Activated B cell treated with CpG ODN at 0.5 μM for 24 hours (primary cell): ENCODE measurements at places on chromosomes 2 and 18.
A peak's percentile ranks its signal among the peaks of the same experiment; 100 is the strongest.

DNA sequence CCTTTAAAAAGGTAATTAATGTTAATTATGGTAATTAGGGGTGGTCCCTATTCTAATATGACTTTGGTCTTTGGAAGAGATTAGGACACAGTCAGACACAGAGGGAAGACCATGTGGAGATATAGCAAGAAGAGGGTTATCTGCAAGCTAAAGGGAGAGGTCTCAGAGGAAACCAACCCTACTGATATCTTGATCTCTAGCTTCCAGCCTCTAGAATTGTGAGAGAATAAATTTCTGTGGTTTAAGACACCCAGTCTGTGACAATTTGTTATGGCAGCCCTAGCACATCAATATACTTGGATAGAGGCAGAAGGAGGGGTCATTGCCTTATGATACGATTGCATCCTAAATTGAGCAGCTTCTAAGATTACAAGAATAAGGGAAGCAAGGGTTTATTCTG, 21.3 kb upstream of the NT5C1B start:
- no peak for DNase-seq

GRCh38 chr18:11946756-11947155, 34.6 kb upstream of the IMPA2 start:
- no peak for DNase-seq

- DNase-seq = no peak
Observed at GRCh38 chr2:100875516-100876230, 55.7 kb downstream of the NPAS2 start.

DNA sequence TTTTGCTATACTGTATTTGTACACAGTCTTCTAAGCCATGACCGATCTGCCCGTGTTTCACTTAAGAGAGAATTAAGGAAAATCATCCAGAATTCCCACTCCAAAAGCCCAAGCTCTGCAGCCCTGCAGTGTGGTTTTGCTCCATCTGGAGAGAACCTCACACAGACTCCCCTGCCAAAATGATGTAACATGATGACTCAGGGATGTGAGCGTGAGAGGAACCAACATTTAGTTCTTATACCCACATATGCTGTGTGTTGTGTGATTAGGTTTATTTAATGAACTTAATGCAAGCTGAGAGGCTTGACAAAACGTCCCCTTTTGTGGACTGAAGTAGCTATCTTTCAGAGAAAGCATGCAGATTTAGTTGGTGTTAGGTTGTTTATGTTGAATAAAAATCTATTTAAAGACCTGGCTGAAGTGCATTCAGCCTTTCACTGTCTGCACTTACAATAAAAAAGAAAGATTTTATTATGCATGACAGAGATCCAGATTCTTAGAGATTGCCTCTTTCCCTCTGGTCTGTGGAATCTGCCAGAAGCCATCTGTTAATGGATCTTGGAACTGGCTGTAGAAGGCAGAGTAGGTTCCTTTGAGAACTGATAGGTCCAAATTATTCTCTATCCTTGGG, 6.3 kb downstream of the RAB12 start:
- no peak for DNase-seq

GRCh38 chr2:46521215-46521683, 41.9 kb downstream of the TMEM247 start:
- no peak for DNase-seq

GRCh38 chr2:217707131-217707611, 295.6 kb downstream of the TNS1 start:
- no peak for DNase-seq

GRCh38 chr2:150783015-150783414, 295.5 kb upstream of the RND3 start:
- no peak for DNase-seq

GRCh38 chr2:145064511-145064910, 544.6 kb upstream of the ZEB2 start:
- no peak for DNase-seq

DNA sequence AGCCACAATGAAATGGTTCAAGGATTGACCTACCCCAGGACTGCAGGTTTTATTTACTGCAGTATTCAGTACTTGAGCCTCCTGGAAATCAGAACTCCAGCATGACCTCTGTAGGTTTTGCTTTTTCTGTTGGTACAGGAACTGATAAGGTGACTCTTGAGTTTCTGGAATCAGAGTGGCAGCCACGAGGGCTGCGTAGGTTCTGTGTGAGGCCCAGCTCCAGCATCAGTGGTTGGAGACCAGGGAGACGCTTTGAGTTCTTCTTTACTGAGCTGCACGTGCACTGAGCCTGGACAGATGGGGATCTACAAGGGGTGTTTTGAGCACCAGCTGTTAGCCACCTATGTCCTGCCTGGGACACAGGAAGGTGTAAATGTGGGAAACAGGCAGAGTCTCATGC, 222.7 kb upstream of the EPAS1 start:
- no peak for DNase-seq

GRCh38 chr2:151989378-151989777, 109.5 kb downstream of the CACNB4 start:
- no peak for DNase-seq

- DNase-seq = no peak
Observed at GRCh38 chr2:114352988-114353387, 89.5 kb upstream of the DPP10 start.

GRCh38 chr2:212387146-212387545, 151.5 kb downstream of the ERBB4 start:
- no peak for DNase-seq

GRCh38 chr2:84879584-84880394, 1.1 kb downstream of the TRABD2A start:
- peak; percentile 44 for DNase-seq

GRCh38 chr2:79861059-79861374, 348.2 kb downstream of the CTNNA2 start:
- DNase-seq = no peak

GRCh38 chr2:47811668-47812067, 28.7 kb downstream of the MSH6 start:
- no peak for DNase-seq

DNA sequence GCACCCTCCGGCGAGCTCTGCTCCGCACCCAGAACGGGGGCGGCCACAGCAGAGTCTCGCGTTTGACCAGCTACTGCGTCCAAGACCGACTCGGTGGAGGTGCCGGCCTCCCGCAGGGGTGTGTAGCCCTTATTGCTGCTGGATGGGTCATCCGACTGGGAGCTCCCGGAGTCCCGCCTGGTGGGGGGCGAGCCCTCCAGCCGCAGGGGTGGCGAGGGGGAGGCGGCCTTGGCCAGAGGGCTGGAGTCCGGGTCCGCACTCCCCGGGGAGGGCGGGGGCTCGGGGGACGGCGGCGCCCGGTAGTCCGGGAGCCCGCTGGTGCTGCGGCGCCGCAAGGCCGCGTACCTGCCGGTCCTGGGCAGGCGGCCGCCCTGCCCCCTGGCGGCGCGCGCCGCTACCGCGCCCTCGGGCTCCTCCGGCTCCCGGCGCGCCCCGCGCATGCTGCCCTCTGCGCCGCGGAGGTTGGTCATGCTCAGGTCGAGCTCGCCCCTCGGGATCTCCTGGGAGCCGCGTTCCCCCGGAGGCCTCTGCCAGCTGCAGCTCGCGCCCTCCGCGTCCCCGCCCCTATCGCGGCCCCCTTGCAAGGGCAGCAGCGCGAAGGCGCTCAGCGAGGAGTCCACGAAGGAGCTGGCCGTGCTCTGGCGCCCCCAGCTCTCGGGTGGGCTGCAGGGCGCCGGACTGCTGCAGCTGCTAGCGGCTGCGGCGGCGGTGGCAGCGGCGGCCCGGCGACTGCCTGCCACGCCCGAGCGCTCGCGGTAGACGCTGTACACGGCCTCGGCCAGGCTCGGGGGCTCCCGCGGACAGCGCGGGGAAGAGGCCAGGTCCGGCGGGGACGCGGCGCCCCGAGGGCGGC, 4.8 kb downstream of the TMEM200C start:
- DNase-seq = peak; percentile 24

DNA sequence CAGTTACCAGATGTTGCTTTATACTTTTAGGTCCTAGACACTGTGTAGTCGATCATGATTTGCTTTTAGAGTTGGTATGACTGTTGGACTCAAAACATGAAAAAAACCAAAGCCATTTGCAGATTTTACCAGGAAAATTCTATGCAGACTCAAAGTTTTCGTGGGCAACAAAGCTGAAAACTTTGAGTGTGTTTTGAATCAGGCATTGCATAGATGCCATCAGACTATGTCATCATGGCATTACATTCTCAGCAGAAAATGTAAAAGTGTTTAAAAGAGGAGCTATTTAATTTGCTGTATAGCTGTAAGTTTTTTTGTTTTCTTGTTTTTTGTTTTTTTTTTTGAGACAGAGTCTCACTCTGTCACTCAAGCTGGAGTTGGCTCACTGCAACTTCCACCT, 43.5 kb upstream of the ELAC1 start:
- no peak for DNase-seq

DNA sequence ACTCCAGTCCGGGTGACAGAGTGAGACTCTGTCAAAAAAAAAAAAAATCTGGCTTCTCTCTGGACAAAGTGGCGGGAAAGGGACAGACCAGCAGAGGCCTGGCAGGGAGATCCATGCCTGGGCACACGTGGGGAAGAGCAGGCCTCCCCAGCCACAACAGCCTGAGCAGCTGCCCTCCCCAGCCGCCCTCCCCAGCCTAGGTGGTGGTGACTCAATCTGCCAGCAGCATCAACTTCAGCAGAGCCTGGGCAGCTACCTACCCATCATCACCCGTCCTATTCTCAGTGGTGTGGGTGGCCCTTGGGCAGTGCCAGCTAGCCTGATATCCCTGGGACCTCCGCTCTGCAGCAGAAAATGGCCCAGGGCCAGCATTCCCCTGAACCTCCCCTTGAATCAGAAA, 612.4 kb downstream of the FBXO15 start:
- no peak for DNase-seq

- no peak for DNase-seq
Observed at GRCh38 chr18:417495-417894, 83.0 kb downstream of the COLEC12 start.

GRCh38 chr2:158138255-158138654, 36.6 kb downstream of the UPP2 start:
- no peak for DNase-seq

DNA sequence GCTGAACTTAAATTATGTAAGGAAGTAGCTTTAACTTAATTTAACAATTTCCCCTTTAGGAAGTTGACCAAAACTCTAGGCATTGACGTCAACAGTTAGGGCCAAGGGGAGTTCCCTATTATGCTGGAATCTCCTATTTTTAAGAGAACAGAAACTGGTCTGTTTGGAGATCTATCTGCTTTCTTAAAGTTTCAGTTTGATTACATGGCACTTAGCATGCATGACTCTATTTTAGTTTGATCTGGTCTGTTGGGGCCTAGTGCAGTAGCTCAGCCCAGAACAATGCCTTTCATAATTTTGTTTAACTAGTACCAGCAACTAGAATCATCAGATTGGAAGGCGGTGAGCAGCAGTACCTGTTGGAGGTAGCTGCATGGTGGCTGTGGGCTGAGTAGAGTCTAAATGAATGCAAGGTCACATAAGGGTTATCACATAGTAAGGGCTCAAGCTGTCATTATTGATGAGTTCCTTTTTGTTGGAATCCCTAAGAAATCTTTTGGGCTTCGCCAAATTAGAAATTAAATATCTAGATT, 60.5 kb upstream of the ZNG1B start:
- DNase-seq = no peak

- no peak for DNase-seq
Observed at GRCh38 chr2:200360364-200360763, 53.9 kb downstream of the SPATS2L start.

DNA sequence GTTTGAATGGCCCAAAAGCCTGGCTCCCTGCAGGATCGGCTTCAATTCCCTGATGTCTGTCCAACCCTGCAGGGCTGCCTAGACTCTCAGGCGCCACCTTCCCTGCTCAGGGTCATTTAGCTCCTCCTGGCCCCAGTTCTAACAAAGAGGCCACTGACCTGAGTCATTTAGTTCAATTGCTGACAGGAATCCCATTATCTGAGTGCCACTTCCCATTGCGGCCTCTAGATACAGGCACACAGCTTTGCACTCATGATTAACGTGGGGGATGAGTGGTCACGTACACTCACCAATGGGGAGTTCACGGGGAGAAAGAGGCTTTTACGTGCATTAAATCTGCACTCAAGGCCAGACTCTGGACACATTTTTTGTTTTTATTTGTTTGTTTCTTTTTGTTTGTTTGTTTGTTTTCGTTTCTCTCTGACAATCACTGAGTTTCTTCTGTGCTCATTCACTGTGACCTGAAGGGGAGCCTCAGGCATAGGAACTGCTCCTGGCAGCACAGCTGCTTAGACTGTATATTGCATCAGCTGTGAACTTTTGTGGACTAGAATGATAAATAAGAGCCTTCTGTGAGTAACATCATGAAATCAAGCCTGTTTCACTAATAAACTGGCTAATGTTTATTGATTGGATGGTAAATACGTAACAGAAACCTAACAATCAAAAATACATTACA, 118.9 kb upstream of the CTNNA2 start:
- no peak for DNase-seq

DNA sequence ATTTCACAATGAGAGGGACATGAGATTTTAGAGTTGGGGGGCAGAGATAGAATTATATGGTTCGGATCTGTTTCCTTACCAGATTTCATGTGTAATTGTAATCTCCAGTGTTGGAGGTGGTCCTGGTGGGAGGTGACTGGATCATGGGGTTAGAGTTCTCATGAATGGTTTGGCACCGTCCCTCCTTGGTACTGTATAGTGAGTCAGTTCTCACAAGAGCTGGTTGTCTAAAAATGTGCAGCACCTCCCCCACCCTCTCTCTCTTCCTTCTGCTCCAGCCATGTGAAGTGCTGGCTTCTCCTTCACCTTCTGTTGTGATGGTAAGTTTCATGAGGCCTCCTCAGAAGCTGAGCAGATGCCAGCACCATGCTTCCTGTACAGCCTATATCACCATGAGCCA, 138.1 kb downstream of the SCG2 start:
- DNase-seq = no peak

GRCh38 chr2:216554755-216555154, 56.1 kb downstream of the RPL37A start:
- DNase-seq = no peak

DNA sequence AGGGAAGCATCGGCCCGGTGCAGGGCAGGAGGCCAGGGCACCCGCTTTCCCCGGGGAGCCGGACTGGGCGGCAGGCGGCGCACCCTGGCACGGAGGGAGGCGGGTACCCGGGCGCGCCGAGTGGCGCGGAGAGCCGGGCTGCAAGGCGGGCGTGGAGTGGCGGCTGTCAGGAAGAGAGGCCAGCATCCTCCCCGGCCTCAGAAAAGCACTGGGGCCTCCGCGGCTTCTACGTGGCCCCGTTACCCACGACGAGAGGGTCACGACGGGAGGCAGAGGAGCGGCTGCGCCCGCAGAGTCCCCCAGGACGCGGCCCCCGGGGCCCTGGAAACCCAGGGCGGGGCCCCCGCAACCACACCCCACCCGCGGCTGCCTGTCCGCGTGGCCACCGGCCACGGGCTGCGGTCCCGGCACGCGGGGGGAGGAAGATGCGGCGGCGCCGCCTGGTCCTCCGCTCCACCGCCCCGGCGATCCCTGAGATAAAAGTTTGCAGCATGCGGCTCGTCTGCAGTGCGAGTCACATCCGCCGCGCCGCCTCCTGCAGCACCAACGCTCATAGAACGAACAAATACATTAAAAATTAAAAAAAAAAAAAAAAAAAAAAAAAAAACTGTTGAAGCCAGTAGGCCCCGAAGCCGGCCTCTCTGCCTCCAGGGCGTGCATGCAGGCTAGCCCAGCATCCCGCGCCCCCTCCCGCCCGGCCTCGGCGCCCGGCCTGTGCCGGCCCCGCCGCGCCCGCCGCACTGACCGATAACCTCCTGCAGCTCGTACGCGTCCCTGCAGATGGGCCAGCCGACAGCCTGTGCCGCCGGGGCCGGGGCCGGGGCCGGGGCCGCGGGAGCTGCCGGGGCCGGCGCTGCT, 683 bp downstream of the STK39 start:
- peak; percentile 64 for DNase-seq
